ENCODE measurements at places on chromosomes 1 and 21.

GRCh38 chr1:26359981-26360806 is 6.3 kb upstream of the CRYBG2 start:
- no peak for DNase-seq

- DNase-seq = peak; percentile 67
Measured at GRCh38 chr1:109151146-109151990, 37.5 kb downstream of the ELAPOR1 start.

DNA sequence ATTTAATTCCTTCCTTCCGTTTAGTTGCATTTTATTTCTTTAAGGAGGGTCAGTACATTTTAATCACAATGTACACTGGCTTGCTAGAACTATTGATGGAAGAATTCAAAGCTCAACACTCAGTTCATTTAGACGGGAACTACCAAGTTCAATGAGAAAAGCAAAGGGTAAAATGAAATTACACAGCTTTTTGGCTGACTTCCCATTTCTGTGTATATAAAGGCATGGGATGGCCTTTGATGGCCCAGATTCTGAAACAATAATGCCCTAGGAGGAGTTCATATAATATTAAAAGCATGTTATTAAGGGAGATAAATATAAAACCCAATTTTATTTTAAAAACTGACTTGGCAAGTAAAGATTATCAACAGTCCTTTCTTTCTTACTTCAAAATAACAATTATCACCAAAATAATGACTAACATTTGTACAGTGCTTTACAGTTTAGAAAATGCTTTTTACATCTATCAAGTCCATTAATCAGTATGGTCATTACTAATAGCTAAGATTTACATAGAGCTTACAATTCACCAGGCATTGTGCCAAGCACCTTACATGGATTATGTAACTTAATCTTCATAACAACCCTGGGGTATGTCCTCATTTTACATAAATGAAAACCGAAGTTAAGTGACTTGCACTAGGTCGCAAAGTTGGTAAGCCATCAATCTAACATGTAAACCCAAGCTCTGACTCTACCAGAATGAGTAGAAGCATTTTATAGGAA is 402.4 kb downstream of the OMA1 start:
- DNase-seq = no peak

GRCh38 chr1:30250338-30250983 is 472.9 kb downstream of the MATN1 start:
- DNase-seq = no peak

GRCh38 chr1:65267683-65268082 is 41.7 kb upstream of the DNAJC6 start:
- DNase-seq = no peak

- DNase-seq = no peak
Measured at GRCh38 chr1:197913495-197914276, 3.5 kb upstream of the LHX9 start.

DNA sequence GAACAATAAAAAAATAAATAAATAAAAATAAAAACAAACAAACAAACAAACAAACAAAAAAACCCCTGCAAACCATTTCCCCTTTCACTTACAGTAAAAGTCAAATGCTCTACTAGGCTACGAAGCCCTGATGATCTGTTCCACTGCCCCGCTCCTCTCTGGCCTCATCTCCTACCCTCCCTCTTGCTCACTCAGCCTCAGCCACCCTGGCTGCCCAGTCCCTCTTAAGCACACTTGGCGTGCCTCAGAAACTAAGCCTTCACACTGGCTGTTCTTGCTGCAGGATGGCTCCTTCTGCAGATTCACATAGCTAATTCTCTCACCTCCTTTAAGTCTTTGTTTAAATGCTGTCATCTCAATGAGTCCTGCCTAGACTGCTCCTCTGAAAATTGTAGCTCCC is 30.8 kb upstream of the UHMK1 start:
- DNase-seq = no peak

GRCh38 chr1:100799954-100800612 is 80.5 kb downstream of the VCAM1 start:
- no peak for DNase-seq

All from fibroblast of mammary gland (primary cell).